Prostate gland (tissue), 2 donors: ENCODE measurements at places on chromosomes 4 and X.

DNA sequence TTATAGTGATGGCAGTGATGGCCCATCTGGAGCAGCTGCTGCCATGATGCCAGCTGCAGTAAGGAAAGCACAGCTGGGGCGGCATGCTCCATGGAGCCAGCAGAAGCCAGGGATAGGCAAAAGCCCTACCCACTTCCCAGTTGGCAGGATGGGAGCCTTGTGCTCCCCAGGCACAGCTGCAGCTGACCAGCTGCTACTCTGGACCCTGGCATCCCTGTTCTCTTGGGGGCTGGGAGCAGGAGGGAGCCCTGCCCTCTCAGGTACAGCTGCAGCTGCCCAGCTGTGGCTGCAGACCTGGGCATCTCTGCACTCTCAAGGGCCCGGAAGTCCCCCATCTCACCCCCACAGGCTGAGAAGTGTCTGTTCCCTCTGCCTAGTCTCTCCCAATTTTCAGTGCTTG, 531.9 kb downstream of the PCDH18 start:
- DNase-seq = no peak

- no peak for DNase-seq
Observed at GRCh38 chrX:123797543-123798447, 62.1 kb upstream of the XIAP start.

GRCh38 chrX:19912-20571, 261.1 kb upstream of the PLCXD1 start:
- no peak for DNase-seq

DNA sequence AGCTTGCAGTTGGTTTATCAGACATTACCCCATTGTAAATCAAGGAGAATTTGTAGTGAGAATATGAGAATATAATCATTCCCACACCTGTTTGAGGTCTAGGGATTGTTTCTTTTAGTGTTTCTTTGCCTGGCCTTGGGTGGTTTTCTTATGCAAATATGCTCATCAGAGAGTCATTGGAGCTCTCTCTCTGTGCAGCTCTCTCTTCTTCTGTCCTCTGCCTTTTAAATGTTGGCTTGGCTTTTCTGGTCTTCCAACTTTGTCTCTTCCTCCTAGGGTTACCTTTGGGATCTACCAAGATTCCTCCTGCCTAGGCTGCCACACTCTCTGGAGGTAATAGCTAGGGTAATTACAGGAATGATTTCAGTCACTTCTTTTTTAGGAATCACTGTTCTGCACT, 102.3 kb upstream of the ARSJ start:
- DNase-seq = no peak

DNA sequence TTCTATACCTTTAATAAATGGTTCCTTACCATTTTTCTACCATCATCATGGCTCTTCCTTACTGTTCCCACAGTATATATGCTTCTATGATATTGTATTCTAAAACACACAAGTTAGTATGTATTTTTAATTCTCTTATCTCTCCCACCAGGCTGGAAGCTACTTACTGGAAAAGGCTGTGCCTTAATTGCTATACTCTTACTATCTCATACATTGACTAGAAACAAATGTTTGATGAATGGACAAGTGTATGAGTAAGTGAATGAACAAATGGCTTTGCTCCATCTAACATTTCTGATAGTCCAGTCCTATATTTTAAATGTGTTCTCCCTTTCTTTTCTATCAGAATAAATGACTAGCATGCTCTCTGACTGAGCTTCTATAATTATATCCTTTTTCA, 320.8 kb upstream of the RASGEF1B start:
- no peak for DNase-seq

DNA sequence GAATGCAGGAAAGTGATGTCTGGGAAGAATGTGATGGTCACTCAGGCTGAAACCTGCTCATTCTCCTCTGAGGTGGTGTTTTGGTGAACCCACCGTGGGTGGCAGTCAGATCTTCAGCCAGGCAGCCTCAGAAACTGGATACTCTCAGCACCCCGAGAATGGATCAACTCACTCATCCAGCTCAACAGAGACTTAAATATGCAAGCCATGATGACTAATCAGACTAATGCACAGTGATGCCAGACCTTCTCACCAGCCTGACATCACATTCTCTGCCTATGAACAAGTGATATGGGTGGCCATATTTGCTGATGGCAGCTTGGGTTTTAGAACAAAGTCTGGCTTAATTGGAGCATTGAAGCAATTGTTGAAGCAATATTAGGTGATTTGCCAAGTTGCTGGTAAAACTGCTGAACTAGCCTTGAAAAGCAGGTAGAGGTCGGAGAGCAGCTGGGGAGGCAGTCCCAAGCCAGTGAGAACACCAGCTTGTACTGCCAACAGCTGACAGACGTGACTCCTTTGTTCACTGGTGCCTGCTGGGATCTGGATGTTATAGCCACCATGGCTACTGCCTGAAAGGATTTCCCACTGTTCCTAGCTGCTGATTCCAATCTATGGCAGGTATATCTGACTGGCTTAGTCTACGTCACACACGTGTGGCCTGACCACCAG, 608.1 kb downstream of the MID1IP1 start:
- DNase-seq = no peak

- no peak for DNase-seq
Observed at GRCh38 chr4:89739311-89739988, 97.5 kb downstream of the SNCA start.

DNA sequence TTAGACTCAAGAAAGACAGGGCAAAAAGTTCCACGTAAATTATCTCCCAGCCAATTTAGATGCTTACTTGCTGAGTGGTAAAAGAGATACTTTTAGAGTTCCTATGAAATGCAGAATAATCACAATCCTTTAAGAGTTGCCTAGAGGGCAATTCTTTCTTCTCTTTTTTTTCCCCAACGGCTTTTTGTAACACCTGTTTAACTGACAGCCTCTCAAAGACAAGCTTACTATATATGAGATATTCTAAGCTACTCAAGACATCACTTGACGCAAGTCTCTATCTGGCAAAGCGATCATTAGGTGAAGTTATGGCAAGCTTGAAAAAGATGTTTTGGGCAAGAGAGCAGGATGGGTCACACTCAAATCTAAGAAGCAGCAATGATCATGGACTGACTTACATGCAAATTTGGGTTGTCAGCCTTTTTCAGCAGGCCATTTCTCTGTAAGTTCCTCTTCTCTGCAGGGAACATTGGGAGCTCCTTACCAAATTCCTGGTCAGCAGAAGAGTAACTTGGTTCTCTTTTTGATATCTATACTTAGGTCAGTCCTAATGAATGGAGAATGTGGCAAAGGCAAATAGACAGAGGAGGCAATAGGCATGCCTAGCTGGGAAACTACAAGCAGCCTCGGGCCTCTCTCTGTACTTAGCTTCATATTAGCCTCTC, 162.9 kb upstream of the FGF13 start:
- no peak for DNase-seq

DNA sequence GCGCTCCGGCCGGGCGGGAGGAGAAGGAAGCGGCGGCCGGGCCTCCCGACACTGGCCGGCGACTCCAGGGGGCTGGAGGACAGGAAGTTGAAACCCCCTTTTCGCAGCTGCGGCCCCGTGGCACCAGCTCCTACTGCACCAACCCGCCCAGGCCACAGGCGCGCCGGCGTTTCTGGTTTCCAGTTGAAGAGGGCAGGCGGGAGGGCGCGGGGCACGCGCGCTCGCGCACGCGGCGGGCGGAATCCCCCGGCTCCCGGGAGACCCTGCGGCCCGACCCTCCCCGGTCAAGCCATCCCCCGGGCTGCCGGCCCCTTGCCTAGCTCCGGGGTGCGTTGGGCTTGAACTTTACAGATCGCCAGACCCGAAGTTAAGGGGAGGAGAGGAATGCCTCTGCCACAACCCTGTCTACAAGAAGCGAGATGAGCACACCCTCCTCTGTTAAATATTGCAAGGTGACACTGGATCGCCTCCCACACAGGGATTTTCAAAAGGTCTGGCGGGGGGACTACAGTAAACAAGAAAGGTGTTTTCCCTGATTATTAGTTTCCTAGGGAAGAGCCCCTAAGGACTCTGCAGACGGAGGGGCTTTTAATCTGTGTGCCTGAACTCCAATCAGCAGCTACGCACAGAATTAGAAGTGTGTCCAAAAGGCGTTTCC, 1.4 kb downstream of the ELOVL6 start:
- peak; percentile 26 for DNase-seq

DNA sequence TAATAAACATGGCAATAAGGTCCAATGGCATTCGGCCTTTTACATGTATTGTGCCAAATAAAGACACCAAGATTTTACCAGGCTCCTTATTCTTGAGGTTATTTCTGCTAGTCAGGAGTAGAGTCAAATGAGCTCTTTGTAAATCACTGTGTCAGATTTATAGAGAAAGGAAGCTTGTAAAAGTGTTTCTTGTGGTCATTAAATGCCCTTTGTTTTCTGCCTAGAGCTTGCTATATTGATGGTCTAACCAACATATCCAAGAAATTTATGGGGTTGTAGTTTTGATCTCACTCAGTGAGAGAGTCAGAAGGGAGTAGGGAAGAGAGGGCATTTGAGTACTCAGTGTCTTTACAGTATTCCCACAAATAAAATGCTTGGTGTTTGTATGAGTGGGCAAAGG, 86.2 kb upstream of the FRMPD4 start:
- DNase-seq = no peak

- no peak for DNase-seq
Observed at GRCh38 chr4:183266371-183266770, 53.7 kb downstream of the CLDN22 start.

DNA sequence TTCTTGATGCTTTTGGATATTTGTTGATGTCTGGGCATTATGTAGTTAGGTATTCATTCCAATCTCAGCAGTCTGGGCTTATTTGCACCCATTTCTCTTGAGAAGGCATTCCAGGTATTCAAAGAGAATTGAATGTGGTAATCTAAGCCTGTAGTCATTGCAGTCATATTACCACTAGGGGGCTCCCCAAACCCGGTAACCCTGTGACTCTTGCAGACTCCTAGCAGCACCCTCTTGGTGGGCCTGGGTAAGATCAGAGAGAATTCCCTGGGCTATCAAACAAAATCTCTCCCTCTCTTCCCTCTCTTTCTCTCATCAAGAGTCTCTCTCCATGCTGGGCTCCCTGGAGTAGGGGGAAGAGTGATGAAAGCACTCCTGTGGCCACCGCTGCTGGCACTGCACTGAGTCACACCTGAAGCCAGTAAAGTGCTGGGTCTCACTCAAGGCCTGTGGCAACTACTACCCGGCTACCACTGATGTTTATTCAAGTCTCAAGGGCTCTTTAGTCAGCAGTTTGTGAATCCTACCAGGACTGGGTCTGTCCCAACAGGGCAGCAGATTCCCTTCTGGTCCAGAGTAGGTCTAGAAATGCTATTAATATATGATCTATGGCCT, 187.7 kb upstream of the NUDT10 start:
- peak; percentile 19 for DNase-seq

DNA sequence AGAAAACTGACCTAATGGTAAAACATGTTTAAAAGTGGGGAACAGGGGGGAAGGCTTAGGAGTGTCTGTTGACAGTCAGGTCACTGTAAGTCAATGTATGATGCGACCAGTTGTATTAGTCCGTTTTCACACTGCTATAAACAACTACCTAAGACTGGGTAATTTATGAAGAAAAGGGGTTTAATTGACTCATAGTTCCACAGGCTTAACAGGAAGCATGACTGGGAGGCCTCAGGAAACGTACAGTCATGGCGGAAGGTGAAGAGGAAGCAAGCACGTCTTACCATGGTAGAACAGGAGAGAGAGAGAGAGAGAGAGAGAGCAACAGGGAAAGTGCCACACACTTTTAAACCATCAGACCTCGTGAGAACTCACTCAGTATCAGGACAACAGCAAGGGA, 13.0 kb upstream of the PLAC1 start:
- DNase-seq = no peak

- no peak for DNase-seq
Observed at GRCh38 chr4:147351083-147351787, 129.7 kb upstream of the EDNRA start.

DNA sequence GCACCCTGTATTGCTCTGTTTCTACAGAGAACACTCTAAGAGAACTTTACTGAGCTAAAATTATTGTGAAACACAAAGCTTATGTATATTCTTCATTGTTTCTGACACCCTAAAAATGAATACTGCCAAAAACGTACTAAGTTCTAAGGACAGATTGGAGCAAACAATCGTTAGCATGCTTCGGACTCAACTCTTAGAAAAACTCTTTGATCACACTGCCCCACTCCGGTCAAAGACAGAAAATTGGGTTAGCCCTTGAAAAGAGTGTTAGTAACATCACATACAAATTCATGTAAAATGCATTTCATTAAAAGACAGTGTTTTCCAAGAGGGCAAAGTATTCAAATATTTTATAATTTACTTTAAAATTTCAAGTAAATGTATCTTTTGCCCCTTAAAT, 177.4 kb downstream of the DCHS2 start:
- DNase-seq = no peak

GRCh38 chr4:48557478-48557877, 67.4 kb downstream of the ZAR1 start:
- DNase-seq = no peak

GRCh38 chr4:184448821-184449220, 25.5 kb downstream of the IRF2 start:
- DNase-seq = no peak

- no peak for DNase-seq
Observed at GRCh38 chrX:134558133-134558532, 98.2 kb downstream of the HPRT1 start.

DNA sequence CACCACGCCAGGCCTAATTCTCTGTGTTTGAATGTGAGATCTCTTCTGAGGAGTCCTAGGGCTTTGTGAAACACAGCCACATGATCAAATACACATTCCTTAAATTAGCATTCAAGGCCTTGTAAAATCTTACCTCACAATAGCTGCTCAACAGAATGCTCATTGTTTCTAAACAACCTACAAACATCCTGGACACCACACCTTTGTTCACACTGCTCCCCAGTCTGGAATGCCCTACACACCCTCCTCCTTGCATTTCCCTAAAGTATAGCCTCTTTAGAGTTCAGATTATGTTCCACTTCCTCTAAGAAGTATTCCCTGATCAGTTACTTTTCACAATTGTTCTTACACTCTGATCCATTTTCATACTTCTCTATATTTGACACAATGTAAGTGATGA, 110.6 kb downstream of the AGTR2 start:
- no peak for DNase-seq

DNA sequence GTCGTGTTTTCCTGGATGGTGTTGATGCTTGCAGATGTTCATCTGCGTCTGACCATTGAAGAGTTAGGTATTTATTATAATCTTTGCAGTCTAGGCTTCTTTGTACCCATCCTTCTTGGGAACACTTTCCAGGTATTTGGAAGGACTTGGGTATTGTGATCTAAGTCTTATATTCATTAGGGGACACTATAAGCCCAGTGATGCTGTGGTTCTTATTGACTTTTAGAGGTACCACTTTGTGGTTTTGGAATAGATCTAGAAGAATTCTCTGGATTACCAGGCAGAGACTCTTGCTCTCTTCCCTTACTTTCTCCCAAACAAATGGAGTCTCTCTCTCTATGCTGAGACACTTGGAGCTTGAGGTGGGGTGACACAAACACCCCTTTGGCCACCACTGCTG, 41.6 kb downstream of the AFM start:
- DNase-seq = no peak

DNA sequence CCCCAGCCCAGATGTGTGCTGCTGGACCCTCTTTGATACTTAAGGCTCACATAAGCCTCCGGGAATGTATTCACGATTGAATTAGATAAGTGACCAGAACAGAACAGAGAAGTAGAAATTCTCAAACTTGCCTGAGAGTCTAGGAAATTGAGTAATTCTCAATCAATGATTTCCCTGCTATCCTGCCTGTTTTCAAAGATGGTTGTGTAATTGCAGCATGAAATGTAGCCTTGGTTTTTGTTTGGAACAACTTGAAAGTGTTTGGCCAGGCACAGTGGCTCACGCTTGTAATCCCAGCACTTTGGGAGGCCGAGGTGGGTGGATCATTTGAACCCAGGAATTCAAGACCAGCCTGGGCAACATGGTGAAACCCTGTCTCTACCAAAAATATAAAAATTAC, 41.2 kb downstream of the TNIP2 start:
- DNase-seq = no peak

- DNase-seq = no peak
Observed at GRCh38 chr4:171978216-171978615, 165.0 kb downstream of the GALNTL6 start.
